ENCODE measurements at places on chromosomes 6 and 20.

DNA sequence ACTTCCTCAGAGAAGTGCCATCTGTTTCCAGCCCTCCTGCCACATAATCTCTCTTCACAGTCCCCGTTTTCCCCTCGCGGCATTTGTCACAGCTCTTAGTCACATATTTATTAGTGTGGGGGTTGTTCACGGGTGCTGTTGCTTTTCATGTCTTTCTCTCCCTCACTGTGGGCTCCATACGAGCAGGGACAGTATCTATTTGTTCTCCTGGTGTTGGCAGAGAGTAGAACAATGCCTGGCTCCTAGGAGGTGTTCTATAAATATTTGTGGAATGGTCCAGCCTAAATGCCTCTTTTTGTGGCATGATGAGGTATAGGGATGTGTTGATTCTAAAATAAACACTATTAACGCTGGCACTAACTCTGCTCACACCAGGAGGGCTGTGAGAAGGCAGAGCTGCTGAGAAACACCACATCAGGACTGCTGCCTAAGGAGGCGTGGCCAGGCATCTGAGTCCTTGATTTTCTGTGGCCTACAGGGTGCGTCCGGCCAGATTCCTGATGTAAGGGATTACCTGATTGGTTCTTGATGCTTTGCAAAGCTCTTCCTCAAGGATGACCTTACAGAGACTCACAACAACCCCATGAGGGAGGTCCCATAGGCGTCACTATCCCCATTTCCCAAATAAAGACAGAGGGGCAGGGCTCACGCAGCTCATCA, 219.8 kb upstream of the ARID1B start:
- no peak for DNase-seq

DNA sequence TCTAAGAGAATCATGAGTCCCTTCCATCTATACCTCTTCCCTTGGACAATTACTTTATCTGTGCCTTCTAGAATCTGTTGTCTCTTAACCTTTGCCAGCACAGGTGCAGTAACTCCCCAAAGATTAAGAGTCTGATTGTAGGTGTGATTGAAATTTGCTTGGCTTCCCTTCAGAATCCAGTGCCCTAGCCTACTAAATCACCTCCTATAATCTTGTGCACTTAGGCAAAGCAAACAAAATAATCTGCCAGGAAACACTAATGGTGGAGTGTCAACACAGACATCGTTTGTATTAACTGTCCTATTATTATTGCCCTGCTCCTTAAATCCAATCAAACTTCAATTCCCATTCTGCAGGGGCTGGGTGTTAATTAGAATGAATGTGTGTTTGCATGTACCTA, 28.0 kb downstream of the ID4 start:
- DNase-seq, result no peak

- DNase-seq, result no peak
These were observed 94.0 kb upstream of the MPC1 start for GRCh38 chr6:166476634-166477215.

- no peak for DNase-seq
These were observed 32.3 kb upstream of the CITED2 start for GRCh38 chr6:139406577-139407343.
